ENCODE measurements at places on chromosomes 2 and 18.

GRCh38 chr2:192161656-192162290 is 33.0 kb downstream of the TMEFF2 start:
- DNase-seq = no peak

- no peak for DNase-seq
Measured at GRCh38 chr2:178632729-178633128, 152.5 kb downstream of the PLEKHA3 start.

GRCh38 chr18:25349926-25350487 is 2.0 kb downstream of the ZNF521 start:
- no peak for DNase-seq

- DNase-seq = no peak
Measured at GRCh38 chr2:137959166-137959565, 5.1 kb upstream of the HNMT start.

DNA sequence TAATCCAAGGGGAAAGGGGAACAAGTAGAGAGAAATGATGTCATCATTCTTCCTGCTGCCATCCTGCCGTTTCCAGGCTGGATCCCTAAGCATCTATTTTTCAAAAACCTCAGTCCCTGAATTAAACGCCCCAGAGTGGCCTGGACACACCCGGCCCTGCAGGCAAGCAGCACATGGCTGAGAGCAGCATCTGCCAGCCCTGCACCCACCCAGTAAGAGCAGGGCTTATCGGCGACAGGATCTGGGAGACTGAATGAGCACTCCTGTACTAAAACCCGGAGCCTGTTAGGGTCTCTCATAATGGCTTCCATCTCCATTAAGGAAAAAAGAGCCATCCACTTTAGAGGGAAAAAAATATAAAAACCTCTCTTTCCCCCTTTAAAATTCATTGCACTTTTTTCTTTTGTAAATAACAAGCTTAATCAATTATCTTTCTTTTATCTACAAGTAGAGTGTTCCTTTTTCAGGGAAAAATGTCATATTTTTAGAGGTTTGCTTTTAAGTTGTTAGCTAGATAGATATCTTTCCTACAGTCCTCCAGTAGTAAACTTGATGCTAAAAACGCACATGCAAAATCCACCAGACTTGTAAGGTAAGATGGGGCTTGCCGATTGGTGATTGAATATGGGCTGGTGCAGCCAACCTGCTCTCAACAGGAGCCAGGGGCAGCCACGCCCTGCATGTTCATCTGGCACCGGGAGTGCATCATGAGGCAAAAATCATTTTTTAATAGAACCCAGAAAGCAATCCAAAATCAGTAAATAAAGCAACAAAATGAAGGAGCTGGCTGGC is 457.8 kb downstream of the EIPR1 start:
- no peak for DNase-seq

GRCh38 chr2:82120654-82121053 is 1816.1 kb upstream of the LRRTM1 start:
- DNase-seq = no peak

DNA sequence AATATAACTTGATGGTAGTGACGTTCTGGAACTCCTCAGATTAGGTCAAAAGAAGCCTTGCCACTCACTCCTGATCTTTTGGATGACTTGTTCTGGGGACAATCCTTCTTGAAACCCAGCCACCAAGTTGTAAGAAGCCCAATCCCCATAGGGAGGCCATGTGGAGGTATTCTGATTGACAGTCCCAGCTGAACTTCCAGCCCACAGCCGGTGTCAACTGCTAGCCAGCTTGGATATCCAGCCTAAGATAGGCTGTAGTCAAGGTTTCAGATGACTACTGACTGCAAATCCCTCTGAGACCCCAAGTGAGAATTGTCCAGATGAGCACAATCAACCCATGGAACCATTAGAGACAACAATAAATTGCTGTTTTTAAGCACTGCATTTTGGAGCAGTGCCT is 31.4 kb downstream of the EIF2AK2 start:
- no peak for DNase-seq

- no peak for DNase-seq
Measured at GRCh38 chr2:173037245-173038120, 38.2 kb upstream of the MAP3K20 start.

GRCh38 chr18:45974088-45974536 is 7.0 kb upstream of the EPG5 start:
- peak; percentile 32 for DNase-seq

DNA sequence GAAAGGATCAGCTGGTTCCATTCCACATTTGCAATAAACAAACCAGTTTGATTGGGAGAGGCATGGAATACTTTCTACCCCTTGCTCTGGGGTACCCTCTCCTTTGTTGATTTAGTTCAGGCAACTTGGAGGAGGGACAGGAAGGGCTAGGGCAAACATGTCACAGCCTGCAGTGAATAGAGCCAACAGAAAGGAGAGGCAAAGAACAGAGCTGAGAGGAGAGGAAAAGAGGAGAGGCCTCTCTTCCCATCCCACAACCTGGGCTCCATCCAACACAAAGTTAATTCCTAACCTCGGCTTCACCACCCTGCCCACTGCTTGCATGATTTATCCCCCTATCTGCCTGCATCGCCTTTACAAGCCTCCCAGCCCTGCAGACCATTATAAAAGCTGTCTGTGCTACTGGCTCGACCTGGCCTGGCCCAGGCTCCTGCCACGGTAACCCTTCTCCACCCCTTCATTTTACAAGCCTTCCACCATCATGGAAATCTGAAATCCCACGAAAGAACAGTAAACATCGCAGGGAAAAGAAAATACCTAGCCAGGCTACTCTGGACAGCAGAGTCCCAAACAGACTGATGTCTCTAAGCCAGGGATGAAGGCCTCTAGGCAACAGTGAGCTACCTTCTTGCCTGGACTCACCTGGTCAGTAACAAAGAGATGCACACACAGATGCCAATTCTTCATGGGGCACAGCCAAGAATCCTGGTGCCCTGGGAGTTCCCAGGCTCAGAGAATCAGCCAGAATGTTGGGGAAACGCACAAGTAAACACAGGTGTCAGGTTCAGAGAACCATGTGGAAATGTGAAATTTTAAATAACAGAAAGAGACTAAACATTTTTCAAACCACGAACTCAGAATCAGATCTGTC is 43.6 kb downstream of the NHEJ1 start:
- DNase-seq = no peak

- peak; percentile 21 for DNase-seq
Measured at GRCh38 chr2:112884869-112885505, 26.0 kb upstream of the IL37 start.

DNA sequence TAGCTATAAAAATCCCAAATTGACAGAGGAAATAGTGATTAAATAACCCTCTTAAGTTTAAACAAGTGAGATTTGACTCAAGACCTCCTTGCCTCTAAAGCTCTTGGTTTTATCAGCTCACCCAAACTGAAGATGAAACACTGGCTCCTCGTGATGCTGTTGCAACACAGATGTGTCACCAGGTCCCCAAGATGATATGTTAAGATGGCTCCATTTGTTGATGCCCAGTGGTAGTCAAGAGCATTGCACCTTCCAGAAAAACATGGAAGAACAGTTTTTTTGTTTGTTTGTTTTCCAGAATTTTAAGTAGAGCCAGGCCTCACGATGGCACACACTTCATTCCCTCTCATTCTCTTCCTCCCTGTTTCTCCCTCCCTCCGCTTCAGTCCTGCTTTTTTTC is 399.8 kb downstream of the TXNL1 start:
- DNase-seq = no peak

GRCh38 chr2:69962986-69963730 is 1.7 kb upstream of the ASPRV1 start:
- no peak for DNase-seq

- no peak for DNase-seq
Measured at GRCh38 chr18:79509536-79509930, 113.8 kb downstream of the NFATC1 start.

- no peak for DNase-seq
Measured at GRCh38 chr2:149513461-149513860, 74.1 kb downstream of the MMADHC start.

- DNase-seq = no peak
Measured at GRCh38 chr18:5603153-5603552, 59.4 kb upstream of the EPB41L3 start.

- no peak for DNase-seq
Measured at GRCh38 chr2:200624658-200625057, 38.8 kb downstream of the AOX1 start.

GRCh38 chr2:102187496-102188150 is 800 bp downstream of the IL1RL2 start:
- DNase-seq = no peak

DNA sequence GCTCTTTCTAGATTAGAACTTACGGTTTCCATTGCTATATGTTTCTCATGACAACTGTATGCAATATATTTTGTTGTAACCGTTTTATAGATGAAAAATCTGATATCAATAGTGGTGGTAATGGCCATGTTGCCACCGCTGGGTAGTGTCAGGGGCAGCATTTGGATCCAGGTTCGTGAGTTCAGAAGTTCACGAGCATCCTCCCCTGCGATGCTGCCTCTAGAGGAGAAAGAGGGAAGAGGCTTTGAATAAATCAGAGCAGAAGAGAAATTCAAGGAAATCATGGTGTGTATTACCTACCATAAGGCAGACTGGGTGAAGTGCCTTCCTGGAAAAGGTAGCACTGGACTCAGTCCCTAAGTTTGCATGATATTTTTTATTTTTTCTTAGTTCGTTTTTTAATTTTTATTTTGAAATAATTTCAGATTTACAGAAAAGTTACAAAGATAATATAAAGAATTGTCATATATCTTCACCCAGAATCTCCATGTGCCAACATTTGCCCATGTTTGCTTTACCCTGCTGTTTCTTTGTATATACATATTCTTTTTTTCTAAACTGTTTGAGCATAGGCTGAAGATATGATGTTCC is 3.3 kb upstream of the ZBTB7C start:
- no peak for DNase-seq

GRCh38 chr18:67845035-67845434 is 328.5 kb upstream of the DSEL start:
- DNase-seq = no peak

DNA sequence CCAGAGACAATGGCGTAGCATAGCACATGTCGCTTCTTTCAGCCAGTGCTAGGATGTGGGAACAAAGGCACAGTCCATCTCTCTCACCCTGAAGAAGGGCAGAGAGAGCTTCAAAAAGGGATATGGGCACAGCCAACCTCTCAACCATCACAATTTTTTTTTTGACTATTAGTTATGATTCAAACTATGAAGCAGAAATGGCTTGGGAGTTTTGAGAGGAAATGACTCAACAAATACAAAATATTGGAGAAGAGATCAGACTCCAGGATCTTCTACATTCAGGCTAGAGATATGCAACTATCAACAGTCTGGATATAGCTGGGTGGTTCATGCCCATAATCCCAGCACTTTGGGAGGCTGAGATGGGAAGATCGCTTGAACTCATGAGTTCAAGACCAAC is 109.1 kb downstream of the MCFD2 start:
- no peak for DNase-seq

GRCh38 chr2:224870341-224870740 is 154.2 kb upstream of the CCDC195 start:
- no peak for DNase-seq

- DNase-seq = no peak
Measured at GRCh38 chr18:44130376-44130942, 550.2 kb upstream of the SETBP1 start.

DNA sequence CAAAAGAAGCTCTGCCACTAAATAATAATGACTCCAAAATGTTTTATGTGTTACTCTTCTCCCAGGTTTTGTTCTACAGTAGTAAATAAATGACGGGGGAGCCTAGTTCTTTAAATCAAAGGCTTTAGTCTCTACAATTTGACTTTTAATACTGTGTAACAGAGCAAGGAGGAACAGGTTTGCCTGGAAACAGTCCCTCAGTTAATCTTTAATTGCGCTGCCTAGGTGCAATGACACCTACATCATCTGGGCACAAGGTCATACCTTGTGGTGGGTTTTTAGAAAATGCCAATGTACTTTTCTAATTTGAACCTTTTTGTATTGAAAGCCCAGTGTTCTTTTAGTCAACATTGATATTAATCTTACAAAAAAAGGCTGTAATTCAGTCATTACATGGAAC is 287.3 kb upstream of the SETBP1 start:
- no peak for DNase-seq

DNA sequence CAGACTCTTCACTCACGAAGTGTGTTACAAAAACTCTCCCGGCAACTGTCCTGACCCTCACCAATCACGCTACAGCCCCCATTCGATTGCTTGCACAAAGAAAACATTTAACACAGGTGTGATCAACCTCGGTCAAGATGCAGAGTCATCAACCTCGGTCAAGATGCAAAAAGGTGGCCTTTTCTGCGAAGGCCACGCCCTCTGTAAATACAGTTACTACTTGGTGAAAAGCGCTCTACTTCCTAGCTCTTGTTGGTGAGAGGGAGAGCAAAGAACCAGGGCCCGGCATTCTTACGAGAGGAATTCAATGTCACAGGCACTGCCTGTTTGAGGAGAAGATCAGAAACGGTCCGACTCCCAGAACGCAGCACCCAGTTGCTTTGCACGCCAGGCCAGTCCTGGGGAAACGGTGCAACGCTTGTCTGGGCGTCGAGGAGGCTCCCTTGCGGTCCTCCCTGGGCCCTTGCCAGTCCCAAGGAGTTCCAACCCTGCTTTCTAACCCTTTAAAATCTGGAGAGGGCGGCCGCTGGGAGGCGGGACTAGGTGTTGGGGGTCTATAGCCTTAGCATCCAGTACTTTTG is 1.9 kb downstream of the PIEZO2 start:
- DNase-seq = no peak

DNA sequence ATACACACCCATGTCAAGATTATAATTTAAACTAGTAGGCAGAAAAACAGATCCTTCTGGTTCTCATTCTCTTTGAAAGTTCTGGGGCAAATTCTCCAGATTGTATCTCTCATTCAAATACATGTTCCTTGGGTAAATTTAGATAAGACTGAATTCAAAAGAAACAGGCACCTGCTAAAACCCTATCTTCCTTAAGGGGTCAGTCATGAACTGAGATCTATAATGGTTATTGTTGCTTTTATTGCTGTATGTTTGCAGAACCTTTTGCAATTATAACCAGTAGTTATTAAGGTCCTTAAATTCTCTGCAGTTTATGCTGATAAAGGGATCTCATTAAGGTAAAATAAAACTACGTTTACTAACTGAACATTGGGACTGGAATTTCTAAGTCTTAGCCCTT is 83.5 kb downstream of the MYO5B start:
- DNase-seq = no peak

GRCh38 chr2:156452971-156453370 is 16.8 kb downstream of the GPD2 start:
- DNase-seq = no peak

DNA sequence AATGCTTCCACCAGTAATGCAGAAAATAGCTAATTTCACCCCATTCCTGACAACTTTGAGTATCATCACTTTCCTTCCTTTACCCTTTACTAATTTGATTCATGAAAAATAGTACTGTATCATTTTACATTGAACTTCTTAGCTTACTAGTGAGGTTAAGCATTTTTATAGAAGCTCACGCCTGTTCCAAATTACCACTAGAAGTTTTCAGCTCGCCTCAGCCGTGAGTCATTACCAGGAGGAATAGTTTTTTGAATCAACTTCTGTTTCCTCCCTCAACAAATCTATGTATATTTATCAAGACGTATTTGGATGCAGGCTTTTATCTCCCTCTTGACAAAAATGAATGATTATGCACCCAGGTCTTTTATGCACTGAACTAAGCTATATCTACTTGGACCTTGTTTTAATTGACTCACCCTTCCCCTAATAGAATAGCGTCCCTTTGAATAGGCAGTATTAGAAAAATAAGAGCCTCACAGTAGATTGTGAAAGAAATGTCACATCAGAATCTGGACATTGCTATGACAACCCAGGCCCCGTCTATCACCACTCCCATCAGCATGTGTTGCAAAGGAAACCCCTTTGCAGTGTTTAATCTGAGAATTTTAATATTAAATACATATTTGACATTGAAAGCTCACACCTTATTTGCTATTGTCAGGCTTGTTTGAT is 207.4 kb upstream of the NRP2 start:
- no peak for DNase-seq
